ENCODE measurements at places on chromosomes 2 and 18.

- no peak for DNase-seq
These were observed 64.7 kb downstream of the PTPN2 start for GRCh38 chr18:12819322-12819721.

- no peak for DNase-seq
These were observed 416.1 kb downstream of the RNF144A start for GRCh38 chr2:7333189-7333765.

DNA sequence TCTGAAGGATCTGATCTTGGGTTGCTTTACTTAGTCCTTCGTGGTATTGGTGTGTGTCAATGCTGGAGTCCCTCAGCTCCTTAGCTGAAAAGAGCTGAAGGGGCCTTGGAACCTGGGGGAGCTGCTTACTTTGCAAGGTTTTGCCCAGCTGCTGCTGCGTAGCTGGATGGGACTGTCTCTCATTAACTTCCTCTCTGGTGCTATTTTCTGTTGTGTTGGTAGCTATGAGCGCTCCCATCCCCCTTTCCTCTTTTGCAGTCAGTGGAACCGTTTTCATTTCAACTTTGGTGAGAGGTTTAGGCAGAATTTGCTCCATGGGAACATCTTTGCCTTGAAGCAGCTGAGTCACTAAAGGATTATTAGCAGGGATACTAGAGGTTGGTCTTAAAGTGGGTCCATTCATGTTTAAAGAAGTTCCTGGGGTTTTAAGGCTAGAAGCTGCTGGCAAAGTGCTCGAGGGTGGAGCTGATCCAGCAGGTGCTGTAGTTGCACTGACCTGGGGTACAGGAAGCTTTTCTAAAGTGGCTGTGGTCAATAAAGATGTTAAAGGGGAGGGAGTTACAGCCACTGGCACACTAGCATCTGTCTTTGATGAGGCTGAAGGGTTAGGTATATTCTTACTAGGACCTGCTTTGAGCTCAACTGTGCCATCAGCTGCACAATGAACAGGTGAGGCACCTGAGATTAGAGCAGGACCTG, 69.9 kb upstream of the DTNB start:
- DNase-seq = no peak

DNA sequence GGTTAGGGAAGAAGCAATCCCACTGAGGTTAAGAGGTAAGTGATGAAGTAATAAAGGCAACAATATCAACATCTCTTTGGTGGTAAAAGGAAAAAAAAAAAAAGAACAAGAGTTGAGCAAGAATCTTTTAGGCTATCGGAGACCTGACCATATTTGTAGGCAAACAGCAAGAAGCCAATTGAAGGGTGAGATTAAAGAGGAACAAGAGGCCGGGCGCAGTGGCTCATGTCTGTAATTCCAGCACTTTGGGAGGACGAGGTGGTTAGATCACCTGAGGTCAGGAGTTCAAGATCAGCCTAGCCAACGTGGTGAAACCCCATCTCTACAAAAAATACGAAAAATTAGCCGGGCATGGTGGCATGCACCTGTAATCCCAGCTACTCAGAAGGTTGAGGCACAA, 11.3 kb downstream of the VPS54 start:
- DNase-seq = no peak

DNA sequence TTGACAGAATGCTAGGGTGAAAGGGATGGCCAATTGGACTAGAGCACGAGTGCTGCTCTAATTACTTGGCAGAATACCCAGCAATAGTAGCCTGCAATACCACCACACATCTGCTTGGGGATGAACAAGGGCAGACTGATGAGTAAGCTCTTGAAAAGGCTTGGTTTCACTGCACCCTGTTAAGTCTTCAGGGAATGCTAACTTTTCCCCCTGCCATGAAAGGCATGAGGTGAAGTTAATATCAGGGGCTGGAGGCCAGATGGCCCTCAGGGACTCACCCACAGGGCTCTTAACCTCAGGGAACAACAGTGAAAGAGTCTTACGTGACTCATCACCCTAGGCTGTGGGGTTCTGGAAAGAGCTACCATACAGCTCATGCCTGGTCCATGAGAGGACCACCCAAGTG, 51.7 kb upstream of the MYL1 start:
- no peak for DNase-seq

DNA sequence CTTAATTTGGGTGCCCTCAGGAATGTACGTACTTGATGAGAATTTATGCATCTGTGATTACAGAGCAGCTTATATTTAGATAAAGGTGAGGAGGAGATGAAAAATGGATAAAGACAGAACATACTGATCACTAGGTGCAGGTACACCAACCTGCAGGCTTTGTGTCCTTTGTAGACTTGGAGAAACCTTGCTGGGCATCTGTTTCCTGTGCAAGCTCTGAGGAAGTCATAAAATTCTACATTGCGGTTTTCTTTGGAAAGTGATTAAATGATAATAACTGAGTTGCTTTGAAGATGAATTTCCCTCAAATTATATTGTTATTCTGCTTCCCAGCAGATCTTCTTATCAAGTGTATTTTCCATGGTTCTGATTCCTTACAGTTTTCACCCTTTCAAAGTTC, 7.7 kb downstream of the RAB27B start:
- no peak for DNase-seq

- DNase-seq = no peak
These were observed 2.3 kb upstream of the PLCD4 start for GRCh38 chr2:218605432-218605831.

DNA sequence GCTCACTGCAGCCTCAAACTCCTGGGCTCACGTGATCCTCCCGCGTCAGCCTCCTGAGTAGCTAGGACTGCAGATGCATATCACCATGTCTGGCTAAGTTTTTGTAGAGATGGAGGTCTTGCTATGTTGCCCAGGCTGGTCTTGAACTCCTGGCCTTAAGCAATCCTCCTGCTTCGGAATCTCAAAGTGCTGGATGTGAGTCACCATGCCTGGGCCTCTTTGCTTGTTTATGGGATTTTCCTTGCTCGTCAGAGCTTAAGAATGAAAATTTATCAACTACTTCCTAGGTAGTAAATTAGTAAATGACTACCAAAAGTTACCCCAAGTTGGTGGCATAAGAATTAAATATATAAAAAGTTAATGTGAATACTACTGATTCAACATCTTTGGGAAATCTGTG, 51.0 kb downstream of the ACTR3 start:
- peak; percentile 4 for DNase-seq

- no peak for DNase-seq
These were observed 12.2 kb downstream of the ROCK1 start for GRCh38 chr18:21099442-21099841.

GRCh38 chr2:239463541-239464165, 62.8 kb upstream of the HDAC4 start:
- no peak for DNase-seq

DNA sequence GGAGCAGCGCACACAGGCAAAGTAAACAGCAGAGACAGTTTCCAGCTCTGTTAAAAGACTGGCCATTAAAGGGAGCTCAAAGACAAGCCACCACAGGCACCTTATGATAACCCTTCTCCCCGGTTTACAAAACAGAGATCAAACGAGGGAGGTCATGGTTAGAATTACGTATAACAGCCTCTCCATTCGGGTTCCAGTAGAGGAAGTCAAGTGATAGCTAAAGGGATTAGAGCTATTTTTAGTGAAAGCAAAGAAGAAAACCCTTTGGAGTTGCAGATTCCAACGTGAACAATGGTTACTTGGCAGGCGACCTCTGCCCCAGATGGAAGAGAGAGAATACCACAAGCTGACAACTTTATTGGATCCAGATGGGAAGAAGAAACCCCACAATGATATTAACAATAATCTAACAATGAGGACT, 31.2 kb upstream of the EDAR start:
- peak; percentile 51 for DNase-seq

- peak; percentile 90 for DNase-seq
These were observed at the start of gene CFAP221 for GRCh38 chr2:119544075-119544938. TSS of gene CFAP221 (plus strand) at chr2:119544449. CDS start at chr2:119546132, 1,683 bp downstream.

DNA sequence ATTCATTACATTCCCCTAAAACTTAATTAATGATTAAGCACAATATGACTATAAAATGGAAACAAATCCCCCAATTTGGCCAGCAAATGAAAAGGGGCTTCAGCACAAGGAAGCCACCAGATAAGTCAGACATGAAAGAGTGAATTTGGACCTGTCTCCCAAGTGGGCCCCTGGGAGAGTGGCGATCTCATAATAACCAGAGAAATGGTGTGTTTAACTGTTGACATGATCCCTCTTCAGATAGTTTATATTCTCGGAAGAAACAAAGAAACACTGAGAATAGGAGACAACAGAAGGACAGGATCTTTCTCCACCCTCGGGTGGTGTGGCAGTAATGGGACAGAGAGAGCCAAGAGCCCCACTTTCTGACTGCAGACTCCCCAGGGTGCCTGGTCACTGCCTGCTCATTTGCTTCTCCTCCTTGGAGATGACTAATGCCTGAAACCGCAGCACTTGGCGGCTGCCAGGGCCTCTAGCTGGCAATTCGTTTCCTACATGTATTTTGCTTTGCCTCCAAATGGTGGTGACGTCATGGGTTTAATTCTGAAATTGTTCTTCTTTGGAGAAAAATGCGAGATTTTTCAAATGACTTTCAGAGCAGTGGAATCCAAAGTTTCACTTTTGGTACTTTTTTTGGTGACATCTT, 46.4 kb upstream of the SPP2 start:
- no peak for DNase-seq

DNA sequence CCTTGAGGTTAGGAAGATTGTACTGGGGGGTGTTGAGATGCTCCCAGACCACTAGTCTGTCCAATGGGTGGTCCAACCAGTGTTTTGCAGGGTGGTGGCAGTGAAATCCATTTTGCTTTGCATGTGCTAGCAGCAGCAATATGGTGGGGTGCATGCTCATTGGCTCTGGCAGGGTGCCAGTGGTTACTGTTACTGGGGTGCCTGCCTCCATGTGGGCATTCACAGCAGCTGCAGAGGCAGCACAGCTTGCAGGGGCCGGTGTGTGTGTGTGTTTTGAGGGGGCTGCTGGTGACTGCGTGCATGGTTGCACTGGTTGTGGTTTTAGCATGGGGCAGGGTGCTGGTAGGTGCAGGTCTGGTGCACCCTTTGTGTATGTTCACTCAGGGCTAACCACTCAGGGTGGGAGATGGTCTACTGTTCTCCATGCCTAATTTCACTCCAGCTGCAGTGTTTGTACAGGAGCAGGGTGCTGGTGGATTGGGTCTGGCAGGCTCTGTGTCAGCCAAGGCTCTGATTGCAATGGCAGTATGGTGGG, 265.4 kb downstream of the NUP35 start:
- DNase-seq = no peak

GRCh38 chr18:58813105-58813504, 51.6 kb upstream of the ZNF532 start:
- no peak for DNase-seq

- no peak for DNase-seq
These were observed 739 bp downstream of the PKDCC start for GRCh38 chr2:42048299-42049220.

DNA sequence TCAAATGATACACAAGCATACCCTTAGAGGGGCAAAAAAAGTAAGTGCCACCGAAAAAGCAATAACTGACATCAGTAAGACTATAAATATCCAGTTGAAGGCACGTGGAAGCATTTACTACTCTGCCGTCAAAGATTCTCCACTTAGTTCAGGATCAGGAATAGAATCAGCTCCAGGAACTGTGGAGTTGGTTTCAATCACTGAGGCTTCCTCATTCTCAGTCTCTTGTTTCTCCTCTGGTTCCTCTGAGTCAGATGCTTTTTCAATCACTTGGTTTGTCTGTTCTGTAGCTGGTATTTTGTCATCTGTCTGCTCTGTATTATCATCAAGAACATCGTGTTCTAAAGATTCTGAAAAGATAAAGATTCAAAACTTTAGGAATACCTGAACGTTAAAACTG, 72.2 kb downstream of the LNPK start:
- DNase-seq = no peak

GRCh38 chr2:84879584-84880394, 1.1 kb downstream of the TRABD2A start:
- peak; percentile 50 for DNase-seq

- no peak for DNase-seq
These were observed 32.3 kb upstream of the IMPA2 start for GRCh38 chr18:11948852-11949523.

GRCh38 chr2:149902081-149902480, 314.5 kb upstream of the MMADHC start:
- no peak for DNase-seq

GRCh38 chr18:36419900-36420531, 122.5 kb downstream of the FHOD3 start:
- no peak for DNase-seq

- DNase-seq = no peak
These were observed 961.6 kb upstream of the CHAC2 start for GRCh38 chr2:52805901-52806410.

GRCh38 chr18:58028109-58028784, 15.8 kb upstream of the NEDD4L start:
- no peak for DNase-seq

DNA sequence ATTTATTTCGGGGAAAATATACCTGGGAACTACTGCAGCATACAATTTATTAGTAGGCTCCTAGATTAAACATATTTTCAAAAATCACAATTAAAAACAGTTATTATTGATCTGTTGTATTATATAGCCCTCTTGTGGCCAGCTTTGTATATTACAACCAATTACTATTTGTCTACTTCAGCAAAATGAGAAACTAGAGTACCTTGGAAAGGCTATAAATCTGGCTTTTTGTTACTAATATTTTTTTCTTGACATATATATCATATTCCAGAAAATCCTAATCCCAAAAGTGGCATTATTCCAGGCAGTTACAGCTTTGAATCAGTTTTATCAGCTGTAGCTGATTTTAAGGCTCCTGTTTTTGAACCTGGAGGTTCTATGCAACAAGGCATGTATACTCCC, 101.2 kb downstream of the UBR3 start:
- no peak for DNase-seq

DNA sequence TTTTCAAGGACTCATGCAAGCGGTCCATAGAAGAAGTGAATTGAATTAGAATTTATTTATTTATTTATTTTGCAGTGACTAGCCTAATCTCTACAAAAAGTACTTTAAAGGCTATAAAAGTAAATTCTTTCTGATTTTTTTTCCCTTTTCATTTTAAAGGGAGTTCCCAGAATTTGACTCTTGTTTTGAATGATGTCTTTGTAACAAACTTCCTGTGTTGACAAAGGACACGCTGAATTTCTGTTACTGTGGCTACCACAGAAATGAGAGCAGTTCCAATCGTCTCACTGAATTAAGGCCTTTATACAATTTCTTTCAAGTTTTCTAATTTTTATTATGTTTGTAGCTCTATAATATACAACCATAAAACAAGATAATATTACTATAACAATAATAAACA, 46.3 kb upstream of the LPIN2 start:
- DNase-seq = no peak

GRCh38 chr2:96508521-96509113, 3.5 kb upstream of the NEURL3 start:
- DNase-seq = no peak

GRCh38 chr2:162308747-162309503, 9.6 kb downstream of the IFIH1 start:
- no peak for DNase-seq
